ENCODE measurements at places on chromosomes 3 and 15. TPM values are rescaled to one million over a fixed set of nuclear protein-coding genes. Genes with fewer than 3 reads are reported as not detected.

The EEFSEC gene
- total RNA-seq, result 15.3 TPM

The GP9 gene
- not detected for total RNA-seq

The PYGO1 gene
- total RNA-seq, result 0.73 TPM

The IL16 gene
- 0.19 TPM for total RNA-seq

DNA sequence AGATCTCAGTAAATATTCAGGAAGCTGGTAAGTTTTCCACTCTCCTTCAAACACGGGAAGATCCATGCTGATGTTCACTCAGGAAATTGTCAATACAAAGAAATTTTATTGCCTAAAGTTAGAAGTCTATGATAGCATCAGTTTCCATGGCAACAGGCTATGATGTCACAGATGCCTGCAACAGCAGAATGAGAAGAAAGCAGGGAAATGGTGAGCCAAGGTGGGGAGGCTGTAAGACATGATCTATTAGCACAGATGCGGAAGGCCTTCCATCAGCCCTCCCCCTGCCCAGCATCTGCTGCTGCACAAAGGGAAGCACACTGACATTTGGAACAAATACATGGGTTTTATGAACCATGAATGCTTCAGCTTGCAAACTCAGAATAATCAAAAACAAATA is 28.6 kb downstream of the EPHB1 start:
- peaks cover 4% of the 10 kb centered on the region for H3K27me3 ChIP-seq
- no peaks in the 10 kb centered on the region for H3K36me3 ChIP-seq
- H3K4me3 ChIP-seq, result no peak overlapping the region
- no peak overlapping the region for H3K27ac ChIP-seq

DNA sequence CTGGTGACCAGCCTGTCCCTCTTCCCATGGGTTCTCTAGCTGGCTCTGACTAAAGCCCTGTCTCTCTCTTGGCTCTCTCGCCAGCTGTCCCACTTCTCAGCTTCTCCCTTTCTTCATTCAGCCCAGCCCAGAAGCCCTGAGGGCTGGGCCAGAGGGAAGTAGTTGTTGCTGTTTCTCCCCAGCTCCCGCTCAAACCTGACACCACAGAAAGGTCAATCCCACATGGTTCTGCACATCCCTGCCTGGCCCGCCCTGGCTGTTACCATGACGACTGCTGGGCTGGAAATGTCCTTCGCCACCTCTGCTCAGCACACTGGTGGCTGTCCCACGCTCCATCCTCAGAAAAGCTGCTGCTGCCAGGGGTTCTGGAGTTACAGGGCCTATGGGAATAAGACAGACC is 25.9 kb downstream of the CCDC32 start:
- DNase-seq, result no peak
- H3K27me3 ChIP-seq, result no peaks in the 10 kb centered on the region
- no peaks in the 10 kb centered on the region for H3K4me1 ChIP-seq
- no peak overlapping the region for H3K4me3 ChIP-seq
- H3K36me3 ChIP-seq, result no peaks in the 10 kb centered on the region

GRCh38 chr3:141412936-141413354 is 44.6 kb downstream of the ZBTB38 start:
- peaks cover 28% of the 10 kb centered on the region for H3K36me3 ChIP-seq
- no peak overlapping the region for H3K4me3 ChIP-seq
- H3K27ac ChIP-seq, result peak overlapping the region; percentile 42
- no peaks in the 10 kb centered on the region for H3K27me3 ChIP-seq
- peaks cover 18% of the 10 kb centered on the region for H3K4me1 ChIP-seq
- DNase-seq, result no peak

DNA sequence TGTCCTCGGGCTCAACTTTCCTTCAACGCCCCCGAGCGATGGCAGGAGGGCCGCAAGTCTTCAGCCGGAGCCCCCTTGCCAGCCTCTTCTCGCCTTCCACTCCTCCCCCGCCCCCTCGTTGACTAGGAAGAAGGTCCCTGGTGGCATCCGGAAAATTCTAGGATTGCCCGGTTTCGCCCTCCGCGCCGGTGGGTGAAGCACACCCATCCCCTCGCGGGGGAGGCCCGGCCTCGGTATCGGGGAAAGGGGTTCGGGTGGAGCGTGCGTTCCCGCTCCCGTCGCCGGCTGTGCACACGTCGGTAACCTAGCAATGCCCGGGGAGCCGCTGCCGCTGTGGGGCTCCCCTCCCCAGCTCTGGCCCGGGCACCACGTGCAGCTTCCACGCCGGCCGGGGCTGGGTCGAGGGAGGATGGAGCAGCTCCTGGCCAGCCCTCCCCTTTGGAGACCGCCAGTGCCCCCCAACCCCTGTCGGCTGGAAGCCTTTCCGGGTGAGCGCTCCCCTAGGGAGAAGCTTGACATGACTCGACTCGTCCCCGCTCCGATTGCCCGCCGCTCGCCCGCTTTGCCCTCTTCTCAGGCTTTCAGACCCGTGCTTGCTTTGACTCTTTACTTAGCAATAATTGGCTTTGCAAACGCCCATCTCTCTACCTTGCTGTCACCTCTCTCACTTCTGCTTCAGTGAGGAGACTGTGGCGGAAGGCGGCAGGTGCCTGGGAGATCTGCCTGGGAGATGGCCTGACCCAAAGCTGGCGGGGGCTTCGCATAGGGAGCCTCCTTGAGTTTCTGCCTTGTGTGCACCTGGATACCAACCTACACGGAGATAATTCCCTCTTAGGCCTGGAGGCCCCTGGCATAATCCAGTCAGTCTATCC is 1.3 kb downstream of the CACNA1D start:
- peak; percentile 73 for DNase-seq
- no peaks in the 10 kb centered on the region for H3K36me3 ChIP-seq

- H3K27me3 ChIP-seq, result no peaks in the 10 kb centered on the region
- DNase-seq, result peak; percentile 26
- no peak overlapping the region for H3K27ac ChIP-seq
- no peak overlapping the region for H3K4me3 ChIP-seq
- peaks cover 48% of the 10 kb centered on the region for H3K36me3 ChIP-seq
Observed at GRCh38 chr3:25581335-25581734, 83.4 kb downstream of the TOP2B start.

Data from endodermal cell (in vitro differentiated cells).